ENCODE measurements at places on chromosomes 1 and 21. TPM values are rescaled to one million over a fixed set of nuclear protein-coding genes. Genes with fewer than 3 reads are reported as not detected.

The OBSCN gene
- 460 TPM for total RNA-seq

The SAMSN1 gene
- 3.1 TPM for total RNA-seq

The MSH4 gene
- 1.0 TPM for total RNA-seq

The NMNAT2 gene
- 0.52 TPM for total RNA-seq

The CLDN17 gene
- total RNA-seq: not detected

The PLA2G5 gene
- total RNA-seq: 0.52 TPM

The OR11L1 gene
- total RNA-seq: not detected

The CHIA gene
- total RNA-seq: not detected

The DCST2 gene
- not detected for total RNA-seq

The APOBEC4 gene
- not detected for total RNA-seq

The FOXJ3 gene
- total RNA-seq: 65.2 TPM
